ENCODE measurements at places on chromosomes 11 and 22.
A peak's percentile ranks its signal among the peaks of the same experiment; 100 is the strongest.

DNA sequence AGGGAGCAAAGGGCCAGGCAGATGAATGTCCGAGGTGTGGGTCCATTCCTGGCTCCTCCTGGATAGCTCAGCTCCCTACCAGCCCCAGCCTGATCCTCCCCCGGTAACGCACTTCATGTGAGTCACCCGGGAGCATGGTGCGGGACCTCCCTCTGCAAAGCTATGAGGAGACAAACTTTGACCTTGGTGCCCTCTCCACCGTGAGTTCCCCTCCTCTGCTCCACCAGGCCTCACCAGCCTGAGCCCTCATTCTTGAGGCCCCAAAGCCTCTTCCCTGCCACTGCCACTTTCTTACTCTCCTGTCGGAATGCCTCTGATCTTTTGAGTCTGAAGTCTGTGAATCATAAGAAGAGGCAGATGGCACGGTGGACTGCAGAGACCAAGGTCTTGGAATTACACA, 37.4 kb upstream of the CD82 start:
- no peak for DNase-seq

DNA sequence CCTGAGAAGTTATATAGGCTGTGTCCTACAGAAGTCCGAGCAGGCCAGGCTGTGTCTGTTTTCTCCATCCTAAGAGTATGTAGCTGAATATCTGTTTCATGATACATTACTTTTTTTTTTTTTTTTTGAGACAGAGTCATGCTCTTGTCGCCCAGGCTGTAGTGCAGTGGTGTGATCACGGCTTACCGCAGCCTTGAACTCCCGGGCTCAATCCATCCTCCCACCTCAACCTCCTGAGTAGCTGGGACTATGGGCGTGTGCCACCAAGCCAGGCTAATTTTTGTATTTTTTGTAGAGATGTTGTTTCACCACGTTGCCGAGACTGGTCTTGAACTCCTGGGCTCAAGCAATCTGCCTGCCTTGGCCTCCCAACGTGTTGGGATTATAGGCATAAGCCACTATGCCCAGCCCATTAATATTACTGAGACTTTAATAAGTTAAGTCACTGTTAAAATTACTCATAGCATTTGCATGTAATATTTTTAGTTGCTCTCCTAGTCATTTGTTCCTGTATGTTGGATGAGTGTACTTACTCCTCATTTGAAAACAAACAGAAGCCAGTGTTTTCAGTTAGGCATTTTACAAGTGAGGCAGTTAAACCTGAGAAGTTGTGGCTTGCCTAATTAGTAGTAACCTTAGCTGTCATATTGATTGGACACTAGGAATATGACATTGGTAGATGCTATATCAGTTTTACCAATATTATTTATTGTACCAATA, 26.1 kb downstream of the DRG1 start:
- DNase-seq: no peak

GRCh38 chr11:88508759-88509581, 171.4 kb upstream of the CTSC start:
- peak; percentile 21 for DNase-seq

DNA sequence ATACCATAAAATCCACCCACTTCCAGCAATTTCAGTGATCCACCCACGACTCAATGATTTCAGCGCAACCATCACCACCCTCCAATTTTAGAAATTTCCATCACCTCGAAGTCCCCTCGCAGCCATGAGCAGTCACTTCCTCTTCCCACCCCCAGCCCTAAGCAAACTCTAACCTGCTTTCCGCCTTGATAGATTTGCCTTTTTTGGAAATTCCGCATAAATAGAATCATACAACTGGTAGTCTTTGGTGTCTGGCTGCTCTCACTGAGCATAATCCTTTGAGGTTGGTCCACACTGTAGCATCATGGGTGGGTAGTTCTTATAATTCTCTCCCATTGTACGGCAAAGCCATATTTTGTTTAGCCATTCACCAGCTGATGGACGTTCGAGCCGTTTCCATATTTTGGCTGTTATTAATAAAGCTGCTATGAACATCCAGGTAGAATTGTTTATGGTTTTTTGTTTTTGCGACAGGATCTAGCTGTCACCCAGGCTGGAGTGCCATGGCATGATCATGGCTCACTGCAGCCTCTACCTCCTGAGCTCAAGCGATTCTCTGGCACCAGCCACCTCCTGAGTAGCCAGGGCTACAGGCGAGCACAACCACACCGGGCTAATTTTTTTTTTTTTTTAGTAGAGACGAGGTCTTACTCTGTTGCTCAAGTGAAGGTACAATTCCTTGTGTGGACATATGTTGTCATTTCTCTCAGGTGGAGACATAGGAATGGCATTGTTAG, 16.0 kb downstream of the PIM3 start:
- no peak for DNase-seq

DNA sequence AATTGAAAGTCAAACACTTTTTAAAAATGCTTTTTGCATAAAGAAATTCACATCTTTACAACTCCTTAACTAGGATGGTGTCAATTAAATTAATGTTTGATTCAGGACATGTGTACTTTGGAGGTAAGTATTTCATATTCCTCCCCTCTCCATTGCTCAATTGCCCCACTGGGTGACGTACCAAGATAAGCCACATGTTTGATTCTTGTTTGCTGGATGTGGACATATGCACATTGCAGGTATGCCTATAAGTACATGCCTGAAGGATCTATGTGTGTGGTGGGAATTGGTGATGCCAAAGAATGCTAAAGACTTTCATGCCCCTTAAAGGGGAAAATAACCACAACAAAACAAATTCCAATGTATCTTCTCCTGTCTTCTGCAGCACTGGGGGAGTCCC, 5.8 kb downstream of the CD44 start:
- peak; percentile 63 for DNase-seq

GRCh38 chr22:42150727-42151590, 20.3 kb upstream of the CYP2D6 start:
- DNase-seq: no peak

- no peak for DNase-seq
These were observed 81.7 kb downstream of the PHF21B start for GRCh38 chr22:44928136-44928463.

DNA sequence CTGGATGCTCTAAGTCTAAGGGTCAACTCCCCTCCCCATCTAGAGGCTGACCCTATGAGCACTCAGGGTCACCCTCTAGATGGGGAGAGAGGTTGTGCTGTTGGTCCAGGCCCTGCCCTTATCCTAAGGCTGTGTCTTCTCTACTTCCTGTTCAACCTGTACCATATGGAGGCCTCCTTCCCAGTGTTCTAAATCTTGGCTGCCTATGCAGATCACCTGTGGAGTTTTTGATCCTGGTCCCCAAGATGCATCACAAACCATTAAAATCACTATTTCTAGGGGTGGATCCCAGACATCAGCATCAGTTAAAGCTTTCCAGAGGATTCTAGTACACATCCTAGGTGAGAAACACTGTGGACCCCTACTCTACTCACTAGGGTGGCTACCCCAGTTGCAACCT, 26.2 kb downstream of the LARGE1 start:
- DNase-seq: no peak

DNA sequence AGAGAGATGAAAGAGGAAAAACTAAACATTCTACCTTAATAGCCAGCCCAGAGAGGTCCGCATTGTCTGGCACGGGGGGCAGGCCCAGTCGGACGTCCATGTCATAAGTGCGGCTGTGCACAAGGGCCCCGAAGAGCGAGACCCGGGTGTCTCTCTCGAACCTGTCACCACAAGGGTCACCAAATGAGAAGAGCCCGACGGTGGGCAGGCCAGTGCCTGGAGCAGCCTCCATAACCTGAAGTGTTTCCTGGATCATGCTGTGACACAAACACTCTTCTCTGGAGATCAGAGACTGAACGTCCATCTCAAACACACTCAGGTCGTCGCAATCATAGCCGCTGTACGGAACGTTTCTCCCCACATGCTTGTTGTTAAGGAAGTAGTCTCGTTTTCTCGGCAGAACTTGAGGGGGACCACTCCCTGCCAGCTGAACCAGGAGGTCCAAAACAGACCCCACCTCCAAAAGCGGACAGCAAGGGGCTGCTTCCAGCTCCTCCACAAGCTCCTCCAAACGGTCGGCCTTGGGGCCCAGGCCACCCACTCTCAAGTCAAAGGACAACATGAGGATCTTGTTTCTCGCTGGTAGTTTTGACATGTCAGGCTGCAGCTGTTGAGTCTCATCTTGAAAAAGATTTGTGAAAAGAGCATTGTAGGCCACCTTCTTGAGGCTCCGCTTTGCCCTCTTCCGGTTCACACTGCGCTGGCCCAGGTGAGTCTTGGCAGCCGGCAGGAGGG, 971 bp downstream of the TUBGCP6 start:
- no peak for DNase-seq

DNA sequence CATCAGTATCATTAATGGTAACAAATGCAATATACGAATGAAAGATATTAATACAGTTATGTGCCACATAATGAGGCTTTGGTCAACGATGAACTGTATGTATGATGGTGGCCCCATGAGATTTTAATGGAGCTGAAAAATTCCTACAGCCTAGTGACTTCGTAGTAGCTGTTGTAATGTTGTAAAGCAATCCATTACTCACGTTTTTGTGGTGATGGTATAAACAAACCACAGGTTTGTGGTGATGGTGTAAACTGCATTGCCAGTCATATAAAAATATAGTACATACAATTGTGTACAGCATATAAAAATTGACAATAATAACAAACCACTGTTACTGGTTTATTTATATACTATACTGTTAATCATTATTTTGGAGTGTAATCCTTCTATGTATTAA, 27.4 kb upstream of the GRIA4 start:
- no peak for DNase-seq

GRCh38 chr22:36926309-36926708, 12.9 kb downstream of the CSF2RB start:
- no peak for DNase-seq

GRCh38 chr11:95337972-95338429, 107.0 kb upstream of the SESN3 start:
- no peak for DNase-seq

GRCh38 chr11:119700030-119700429, 29.0 kb downstream of the NECTIN1 start:
- DNase-seq: no peak

DNA sequence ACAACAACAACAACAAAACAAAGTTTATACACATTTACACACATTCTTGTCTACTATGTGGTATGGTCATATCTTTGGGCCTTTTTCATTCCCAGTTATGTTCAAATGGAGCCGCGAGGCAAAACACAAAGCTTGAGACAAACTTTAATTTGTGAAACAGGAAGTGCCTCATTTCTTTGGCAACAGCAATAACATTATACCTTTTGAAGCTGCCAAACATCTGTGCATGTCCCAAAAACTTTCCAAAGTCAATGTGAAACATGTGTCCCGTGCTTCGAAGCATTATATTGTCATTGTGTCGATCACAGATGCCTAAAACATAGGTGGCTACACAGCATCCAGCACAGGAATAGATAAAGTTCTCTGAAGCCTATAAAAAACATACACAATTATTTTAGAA, 25.0 kb upstream of the RPS13 start:
- DNase-seq: no peak

DNA sequence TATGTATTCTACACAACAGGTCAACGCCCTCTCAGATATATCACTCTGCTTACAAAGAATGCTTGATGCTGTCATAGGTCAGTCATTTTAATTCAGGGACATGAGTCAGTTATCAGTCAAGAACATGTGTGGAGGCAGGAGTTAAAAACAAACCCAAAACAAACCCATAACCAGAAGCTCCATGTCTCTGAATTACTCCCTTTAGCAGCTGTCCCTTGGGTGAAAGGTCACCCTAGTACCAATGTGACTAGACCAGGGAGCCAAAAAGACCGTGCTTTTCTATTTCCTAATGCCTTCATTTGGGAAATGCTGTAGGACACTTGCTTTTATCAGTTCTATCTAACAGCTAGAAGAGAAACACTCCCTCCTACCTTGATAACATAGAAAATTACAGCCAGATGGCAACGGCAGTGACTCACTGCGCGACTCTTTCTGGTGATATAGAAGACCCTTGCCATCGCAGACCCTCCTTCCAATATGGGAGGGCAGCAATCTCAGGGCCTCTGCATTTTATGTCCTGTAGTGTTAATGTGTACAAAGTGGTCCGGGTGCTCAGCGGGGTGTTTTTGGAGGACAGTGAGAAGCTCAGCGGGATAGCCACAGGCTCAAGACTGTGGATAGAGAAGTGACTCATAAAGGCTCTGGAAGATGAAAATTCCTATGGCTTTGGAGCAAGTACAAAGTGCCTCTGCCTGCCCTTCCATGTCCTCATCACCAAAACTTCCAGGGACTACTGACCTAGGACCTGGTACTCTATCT, 24.8 kb downstream of the APOL5 start:
- peak; percentile 82 for DNase-seq

GRCh38 chr11:17351510-17352176, at the start of gene NCR3LG1:
Gene NCR3LG1, plus strand, starts transcription at chr11:17351800. Its CDS starts 170 bp downstream, at chr11:17351970.
- DNase-seq: peak; percentile 62

GRCh38 chr11:134503596-134503995, 91.6 kb upstream of the B3GAT1 start:
- no peak for DNase-seq

- DNase-seq: peak; percentile 83
These were observed 236.1 kb downstream of the TTC28 start for GRCh38 chr22:28443526-28443876.

DNA sequence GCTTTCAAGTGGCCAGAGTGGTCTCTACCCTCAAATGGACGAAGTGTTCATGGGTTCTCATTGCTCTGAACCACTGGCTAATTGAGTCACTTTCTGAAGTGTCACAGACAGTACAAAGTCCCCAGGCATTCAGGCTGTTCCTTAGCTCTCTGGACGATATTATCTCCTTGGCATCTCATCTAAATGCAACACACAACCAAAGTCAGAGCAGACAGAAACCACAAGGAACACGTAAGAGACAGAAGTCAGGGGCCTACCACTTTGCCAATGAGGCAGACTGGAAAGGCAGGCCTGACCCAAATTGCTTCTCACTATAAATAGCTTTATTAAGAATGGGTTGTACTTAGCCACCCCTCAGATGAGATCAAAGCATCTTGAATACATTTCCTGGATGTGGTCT, 29.0 kb upstream of the LDLRAD3 start:
- no peak for DNase-seq

DNA sequence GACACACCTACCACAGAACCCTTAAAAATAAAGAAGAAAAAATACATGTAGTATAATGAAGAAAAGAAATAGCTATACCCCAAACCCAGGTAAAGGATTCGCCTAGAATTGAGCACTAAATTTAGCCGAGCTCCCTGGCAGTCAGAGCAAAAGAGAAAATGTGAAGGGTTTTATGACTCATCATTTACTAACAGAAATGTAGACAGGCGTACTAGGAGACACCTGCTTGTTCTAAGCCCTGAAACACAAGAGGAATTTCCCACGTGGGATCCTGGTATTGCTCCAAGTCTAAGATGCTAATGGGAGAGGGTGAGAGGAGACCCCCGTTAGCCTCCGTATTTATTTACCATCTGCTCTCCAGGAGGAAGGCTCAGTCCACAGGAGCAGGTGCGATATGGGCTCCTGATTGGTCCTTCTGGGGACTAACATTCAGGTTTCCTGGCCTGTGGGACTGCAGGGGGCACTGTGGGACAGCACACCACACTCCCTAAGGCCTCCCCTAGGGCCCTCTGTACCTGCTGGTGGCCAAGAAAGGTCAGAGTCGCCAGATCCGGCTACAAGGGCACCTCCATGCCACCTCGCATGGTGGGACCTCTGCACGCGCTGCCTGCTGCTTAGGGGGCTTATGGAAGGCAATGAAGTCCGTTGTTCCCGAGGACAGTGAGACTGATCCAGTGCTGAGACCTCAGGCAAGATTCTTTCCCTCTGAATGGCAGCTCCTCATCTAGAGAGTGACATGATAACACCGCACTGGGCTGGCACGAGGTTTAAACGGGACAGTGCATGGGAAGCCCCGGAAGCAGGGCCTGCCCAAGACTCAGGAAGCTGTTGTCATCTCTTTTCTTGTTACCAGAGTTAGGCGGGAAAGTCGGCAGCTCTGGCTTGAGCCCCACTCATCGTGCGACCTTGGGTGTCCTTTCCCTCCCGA, 25.8 kb downstream of the KCNC1 start:
- no peak for DNase-seq

GRCh38 chr11:128550261-128550821, 37.0 kb downstream of the ETS1 start:
- no peak for DNase-seq
